ENCODE measurements at places on chromosomes 2 and 18.

DNA sequence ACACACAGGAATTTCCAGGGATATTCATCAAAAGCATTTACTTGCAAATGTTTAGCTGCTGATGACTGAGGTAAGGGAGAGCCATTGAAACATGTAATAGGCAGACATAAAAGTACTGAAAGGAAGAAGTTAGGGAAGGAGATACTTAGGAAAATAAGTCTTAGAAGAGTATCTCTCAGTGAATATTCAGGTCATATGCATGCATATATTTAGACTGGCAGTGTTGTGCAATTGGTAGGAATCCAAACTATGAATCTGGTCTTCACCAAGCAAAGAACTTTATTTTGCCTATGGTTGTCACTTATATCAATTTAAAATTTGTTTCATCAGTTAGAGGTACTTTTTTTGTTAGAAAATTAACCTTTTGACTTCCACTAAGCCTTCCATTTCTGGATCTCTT lies 1490.7 kb downstream of the SUCLG1 start:
- DNase-seq: peak; percentile 0

DNA sequence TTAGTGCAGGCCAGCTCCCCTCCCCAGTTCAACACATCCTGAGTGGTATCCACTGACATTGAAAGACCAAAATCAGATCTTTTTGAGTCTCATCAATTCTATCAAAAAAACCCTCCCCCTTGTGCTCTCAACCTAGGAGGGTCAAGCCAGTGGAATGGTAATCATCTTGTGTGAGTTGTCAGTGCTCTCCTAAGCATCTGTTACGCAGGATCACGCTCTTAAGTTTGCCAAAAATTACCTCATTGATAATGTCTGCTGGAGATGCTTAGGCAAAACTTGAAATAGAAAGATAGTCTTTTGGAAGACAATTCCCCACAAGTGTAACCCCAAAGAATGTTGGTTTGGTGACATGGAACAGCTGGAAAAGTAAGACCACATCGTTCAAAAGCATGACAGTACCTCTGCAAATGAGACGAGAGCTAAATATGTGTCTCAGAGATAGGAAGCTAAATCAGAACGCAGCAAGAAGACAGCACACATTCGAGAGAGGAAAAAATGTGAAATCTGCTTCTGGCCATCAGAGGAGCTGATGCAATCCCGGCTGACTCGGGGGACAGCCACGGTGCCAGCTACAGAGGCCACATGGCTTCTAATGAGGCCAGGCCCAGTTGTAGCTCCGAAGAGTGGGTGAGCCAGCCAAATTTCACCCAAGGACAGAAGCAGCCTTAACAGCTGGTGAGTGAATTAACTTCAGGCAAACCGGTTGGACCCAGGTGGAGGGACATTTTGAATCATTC lies 753.9 kb downstream of the RNF144A start:
- DNase-seq: peak; percentile 60

DNA sequence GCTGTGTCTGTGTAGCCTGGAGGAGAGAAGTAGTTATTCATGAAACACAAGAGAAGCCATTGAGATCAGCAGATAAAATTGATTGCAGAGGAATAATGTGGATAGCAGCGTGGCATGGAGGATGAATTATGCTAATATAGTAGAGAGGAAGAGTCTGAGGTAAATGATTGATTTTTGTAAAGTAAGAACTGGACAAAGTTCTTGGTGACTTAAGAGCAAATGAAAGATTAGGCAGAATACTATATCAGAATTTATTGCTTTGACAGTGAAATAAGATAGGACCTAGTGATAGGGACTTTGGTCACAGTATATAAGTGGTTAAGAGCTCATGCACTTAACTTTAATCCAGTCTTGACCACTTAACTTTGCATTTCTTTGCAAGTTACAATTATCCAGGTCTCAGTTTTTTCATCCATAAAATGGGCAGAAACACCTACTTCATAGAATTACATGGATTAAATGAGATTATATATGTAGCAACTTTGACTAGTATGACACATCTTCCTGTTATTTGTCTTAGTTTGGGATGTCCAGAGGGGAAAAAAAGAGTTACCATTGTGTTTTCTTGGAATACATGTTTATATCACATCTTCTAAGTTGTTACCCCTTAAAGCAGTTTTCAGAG lies 29.1 kb downstream of the ACVR2A start:
- no peak for DNase-seq

GRCh38 chr2:134011936-134012586 lies 241.8 kb upstream of the MGAT5 start:
- no peak for DNase-seq

- peak; percentile 75 for DNase-seq
Observed at GRCh38 chr18:7272311-7273049, 41.6 kb downstream of the LRRC30 start.

DNA sequence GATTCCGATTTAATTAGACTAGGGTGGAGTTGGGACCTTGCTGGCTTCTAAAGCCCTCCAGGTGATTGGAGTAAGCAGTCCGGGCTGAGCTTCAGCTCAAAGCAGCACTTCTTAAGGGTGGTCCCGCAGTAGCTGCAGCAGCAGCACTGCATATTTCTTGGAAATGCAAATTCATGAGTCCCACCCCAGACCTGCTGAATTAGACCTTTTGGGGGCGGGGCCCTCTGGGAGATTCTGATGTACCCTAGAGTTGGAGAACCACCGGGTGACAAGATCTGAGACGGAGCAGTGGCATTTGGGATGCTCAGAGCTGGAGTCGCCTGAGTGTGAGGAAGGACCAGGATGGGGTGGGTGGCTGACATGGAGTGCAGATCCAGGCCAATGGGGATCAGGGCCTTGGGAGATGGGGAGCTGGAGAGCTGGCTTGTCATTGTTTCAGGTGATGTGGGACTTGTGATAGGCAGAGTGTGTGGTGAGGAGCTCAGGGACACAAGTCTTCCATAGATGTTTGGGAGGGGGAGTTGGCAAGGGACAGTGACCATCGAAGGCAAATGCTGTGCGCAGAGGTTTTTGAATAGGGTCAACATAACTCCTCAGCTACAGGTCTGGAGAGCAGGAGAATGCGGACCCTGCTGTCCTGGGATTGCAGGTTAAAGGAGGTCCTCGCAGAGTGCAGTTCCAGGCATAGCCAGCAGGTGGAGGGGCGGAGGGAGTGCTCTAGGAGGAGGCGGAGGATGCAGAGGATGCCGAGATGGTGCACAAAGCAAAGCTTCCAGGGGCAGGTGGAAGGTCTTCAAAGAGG lies 130.9 kb upstream of the RAB12 start:
- DNase-seq: peak; percentile 39

DNA sequence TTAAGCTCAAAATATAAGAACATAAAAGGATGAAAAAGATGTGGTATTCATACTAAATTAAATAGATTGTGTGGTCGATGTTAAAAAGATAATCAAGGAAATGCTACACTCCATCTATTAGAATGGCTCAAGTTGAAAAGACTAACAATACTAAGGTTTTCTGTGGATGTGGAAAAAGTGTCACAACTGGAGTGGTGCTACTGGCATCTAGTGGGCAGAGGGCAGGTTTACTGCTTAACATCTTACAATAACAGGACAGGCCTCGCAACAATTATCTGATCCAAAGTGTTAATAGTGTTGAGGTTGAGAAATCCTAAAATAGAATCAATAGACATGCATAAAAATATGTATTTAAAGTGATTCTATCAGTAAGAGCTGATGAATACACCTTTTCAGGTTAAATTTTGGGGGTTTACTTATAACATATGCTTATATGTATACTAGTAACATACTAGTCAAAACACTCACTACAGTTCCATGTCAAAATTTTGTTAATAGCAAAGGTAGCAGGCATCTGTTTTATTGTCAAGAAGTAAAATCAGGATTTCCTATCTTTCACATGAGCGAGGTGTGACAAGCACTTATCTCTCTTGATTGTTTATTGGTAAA lies 91.5 kb upstream of the TMEFF2 start:
- DNase-seq: peak; percentile 45

DNA sequence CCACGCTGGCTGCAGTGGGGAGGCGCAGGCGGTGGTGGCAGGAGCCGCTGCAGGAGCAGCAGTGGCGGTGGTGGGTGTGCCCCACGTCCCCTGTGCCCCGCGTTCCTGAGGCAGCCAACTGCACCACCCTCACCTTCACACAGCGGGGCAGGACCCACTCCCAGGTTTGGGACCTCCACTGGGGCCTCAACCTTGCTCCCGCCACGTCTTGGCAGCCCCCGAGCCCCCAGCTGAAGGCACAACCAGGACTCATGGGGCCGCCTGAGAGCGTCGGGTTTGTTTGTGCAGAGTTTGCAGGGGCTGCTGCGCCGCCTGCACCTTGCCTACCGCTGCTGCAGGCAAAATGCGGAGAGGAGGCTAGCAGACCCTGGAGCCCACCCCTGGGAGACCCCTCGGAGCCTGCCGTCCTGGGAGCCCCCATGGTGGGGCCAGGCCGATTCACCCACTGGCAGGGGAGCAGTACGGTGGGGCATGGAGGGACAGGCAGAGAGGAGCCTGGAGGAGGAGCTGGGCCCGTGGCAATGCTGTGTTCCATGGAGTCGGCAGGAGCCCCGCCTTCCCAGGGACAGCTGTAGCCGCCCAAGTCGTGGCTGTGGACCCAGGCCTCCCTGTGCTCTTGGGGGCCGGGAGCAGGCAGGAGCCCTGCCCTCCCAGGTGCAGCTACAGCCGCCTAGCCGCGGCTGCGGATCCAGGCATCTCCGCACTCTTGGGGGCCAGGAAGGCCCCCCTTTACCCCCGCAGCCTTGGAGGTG lies 14.7 kb upstream of the EML6 start:
- DNase-seq: peak; percentile 5

GRCh38 chr2:157735532-157735931 lies 106.9 kb upstream of the ACVR1C start:
- no peak for DNase-seq

- peak; percentile 5 for DNase-seq
Observed at GRCh38 chr2:16774091-16774490, 108.5 kb upstream of the CYRIA start.

DNA sequence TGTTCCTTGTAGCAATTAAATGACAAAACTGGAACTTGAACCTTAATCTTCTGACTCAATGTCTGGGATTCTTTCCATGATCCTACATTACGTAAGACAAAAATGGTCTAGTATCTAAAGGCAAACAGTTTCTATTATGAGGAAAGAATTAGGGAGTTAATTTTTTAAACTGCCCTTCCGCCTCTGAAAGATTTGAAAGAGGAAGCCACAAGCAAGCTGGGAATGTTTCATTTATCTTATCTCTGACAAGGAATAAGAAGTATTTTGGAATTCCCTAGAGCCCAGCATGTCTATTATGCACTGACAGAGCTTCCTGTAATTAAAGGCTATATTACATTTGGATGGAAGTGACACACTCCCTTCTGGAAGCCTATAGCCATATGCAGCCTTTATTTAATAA lies 558.8 kb upstream of the CDH2 start:
- peak; percentile 84 for DNase-seq

- DNase-seq: no peak
Observed at GRCh38 chr2:111710613-111711012, 173.4 kb downstream of the ANAPC1 start.

DNA sequence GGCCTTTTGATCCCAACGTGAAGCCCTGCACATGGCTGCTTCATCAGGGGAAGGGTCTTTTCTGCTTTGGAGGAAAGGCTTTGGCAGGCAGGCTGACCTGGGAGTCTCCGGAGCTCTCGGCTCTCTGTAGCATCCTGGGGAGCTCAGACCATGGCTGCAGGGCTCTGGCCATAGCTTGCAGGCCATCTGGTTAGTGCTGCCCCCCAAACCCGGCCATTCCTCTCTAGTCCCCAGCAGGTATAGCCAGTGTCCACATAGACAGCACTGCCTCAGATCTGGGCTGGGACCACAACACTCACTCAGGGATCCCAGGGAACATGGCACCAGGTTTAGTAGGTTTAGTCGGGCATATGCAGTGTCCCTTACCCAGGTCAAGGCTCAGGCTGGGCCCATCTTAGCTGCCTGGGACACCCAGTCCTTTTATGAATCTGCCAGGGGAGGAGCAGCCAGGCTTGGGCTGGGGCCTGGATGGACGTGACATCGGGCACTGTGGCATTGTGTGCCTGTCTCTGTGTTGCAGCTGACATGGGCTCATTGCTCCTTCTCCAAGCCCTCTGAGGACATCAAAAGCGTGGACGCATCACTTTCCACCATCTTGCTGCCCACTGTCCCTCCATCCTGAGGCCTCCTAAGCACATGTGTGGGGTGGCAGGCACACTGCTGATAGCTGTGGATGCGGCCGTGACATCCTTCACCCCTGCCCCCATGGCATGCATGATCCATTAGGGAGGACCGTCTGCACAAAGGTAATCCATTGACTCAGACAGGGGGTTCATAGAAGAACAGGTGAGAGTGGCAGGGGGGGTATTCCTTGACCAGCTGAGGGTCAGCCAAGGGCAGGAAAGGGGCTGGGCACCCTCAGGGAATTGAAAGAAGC lies 19.2 kb upstream of the GPR35 start:
- no peak for DNase-seq

GRCh38 chr2:9163306-9164111 lies 43.1 kb upstream of the ASAP2 start:
- DNase-seq: peak; percentile 79

- DNase-seq: no peak
Observed at GRCh38 chr2:138500592-138501424, 762 bp upstream of the SPOPL start.

GRCh38 chr2:100889286-100889685 lies 69.3 kb downstream of the NPAS2 start:
- no peak for DNase-seq

DNA sequence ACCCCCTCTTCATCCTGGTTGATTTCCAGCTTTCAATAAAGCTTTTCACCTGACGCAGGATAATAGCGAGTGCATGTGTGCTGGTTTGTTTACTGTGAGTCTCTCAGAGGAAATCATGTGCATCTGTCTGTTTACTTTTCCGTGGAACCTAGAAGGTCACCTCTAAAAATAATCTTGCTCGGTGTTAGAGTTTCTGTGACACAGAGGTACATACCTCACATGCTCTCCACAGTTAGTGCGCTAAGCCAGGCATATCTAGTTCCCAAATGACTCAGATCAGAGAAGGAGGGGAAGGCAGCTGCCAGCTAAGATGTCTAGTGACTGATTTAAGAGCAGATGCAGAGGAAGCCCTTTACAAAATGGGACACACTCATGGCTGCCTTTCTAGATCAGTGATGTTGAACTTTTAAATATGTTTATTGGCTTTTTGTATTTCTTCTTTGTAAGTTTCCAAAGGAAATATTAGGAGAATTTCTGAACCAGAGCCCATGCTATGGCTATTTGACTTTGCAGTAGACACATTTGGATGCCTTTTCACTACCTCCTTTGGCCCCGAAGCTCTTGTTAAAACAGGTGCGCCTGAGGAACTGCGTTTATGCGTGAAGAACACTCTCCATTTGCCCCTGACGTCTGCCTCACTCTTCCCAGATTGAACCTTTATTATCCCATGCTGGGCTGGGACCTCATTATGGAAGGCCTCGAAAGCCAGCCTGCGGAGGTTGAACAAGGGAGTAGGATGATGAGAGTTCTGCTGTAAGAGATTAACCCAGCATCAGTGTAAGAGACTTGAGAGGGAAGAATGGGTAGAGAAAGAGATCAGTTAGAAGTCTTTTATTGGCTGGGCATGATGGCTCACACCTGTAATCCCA lies 145.6 kb downstream of the FAM161A start:
- DNase-seq: no peak

Data from AG10803 (cell line).